ENCODE measurements at places on chromosomes 7 and 10. TPM values are rescaled to one million over a fixed set of nuclear protein-coding genes. Genes with fewer than 3 reads are reported as not detected.

Gene TDRD1
- total RNA-seq, result 0.76 TPM

Gene PLAC9
- not detected for total RNA-seq

Gene LBX1
- not detected for total RNA-seq

Gene AQP1
- total RNA-seq, result 0.36 TPM

Gene ZNF277
- total RNA-seq, result 24.9 TPM
